Activated CD4-positive, alpha-beta T cell treated with anti-CD3 and anti-CD28 coated beads, Interleukin-2, amount 10 ng/mL, durations not matched to agents 7 days and 5 days (primary cell): ENCODE measurements at places on chromosomes 16 and 17.

- DNase-seq, result no peak
Observed at GRCh38 chr17:50837286-50837979, 2.0 kb downstream of the WFIKKN2 start.

- no peak for DNase-seq
Observed at GRCh38 chr17:48250949-48251348, 143.4 kb downstream of the SNX11 start.

DNA sequence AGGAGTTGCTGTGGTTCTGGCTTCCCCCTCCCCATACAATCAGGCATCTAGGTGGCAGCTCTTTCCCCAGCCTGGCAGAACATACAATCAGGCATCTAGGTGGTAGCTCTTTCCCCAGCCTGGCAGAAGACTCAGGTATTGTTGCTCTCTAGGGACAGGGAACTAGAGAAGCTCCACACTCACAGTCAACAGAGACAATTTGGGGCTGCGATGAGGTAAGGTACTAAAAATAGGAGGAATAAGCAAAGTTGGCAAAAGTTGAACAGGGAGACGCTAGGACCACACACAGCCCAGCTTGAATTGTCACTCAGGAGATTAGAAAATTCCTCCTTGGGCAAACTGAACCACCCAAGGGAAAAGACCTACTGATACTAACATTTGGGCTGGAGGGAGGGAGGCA lies 315.5 kb upstream of the CDH5 start:
- no peak for DNase-seq

DNA sequence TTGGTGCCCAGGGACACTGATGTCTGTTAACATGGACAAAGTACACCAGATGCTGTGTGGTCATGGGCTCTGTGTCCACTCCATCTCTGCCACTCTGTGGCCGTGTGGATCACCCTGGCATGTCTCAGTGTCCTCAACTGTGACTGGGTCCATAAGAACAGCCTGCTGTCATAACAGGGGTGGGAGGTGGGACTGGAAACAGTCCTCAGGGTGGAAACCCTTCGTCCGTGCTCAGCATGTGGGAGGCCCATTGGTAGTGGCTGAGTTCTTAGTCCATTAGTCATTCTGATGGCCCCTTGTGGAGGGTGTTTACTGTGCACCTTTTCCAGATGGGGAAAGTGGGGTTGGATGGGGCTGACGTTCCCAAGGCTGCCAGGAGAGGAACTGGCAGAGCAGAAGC lies 12.8 kb downstream of the FLYWCH2 start:
- no peak for DNase-seq

DNA sequence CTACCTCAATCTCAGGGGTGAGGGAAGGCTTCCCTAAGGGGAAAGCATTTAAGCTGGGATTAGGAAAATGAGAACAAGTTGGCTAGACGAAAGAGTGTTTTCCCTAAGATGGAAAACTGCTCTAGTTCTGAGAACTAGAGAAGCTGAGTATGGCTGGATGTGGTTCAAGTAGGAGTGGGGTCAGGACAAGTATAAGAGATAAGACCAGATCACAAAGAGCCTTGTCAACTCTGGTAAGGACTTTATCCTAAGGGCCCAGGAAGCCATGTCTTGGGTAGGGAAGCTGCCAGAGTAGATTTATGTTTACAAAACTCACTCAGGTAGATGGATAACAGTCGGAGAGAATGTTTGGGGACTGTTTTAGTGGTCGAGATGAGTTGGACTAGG lies 1.7 kb downstream of the ANKS4B start:
- DNase-seq, result no peak

GRCh38 chr16:27907457-27907972 lies 156.0 kb downstream of the GSG1L start:
- no peak for DNase-seq

DNA sequence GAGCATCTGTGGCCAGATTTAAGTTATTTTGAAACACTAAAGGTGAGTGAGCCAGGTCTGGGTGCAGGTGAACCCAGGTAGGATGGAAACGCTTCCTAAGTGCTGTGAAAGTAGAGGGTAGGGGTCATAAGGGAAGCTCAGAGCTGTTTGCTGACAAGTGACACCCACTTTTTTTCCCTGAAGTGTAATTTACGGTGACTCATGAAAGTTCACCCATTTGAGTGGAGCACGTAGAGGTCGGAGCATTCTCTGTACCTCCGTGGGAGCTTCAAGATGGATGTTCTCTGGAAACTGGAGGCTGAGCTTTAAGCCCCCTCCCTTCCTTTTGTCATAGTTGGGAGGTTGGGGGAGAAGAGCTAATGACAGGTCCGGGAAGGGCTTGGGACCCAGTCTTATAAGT lies 44.3 kb downstream of the MPRIP start:
- no peak for DNase-seq

GRCh38 chr17:66548158-66548557 lies 245.7 kb downstream of the PRKCA start:
- peak; percentile 43 for DNase-seq

DNA sequence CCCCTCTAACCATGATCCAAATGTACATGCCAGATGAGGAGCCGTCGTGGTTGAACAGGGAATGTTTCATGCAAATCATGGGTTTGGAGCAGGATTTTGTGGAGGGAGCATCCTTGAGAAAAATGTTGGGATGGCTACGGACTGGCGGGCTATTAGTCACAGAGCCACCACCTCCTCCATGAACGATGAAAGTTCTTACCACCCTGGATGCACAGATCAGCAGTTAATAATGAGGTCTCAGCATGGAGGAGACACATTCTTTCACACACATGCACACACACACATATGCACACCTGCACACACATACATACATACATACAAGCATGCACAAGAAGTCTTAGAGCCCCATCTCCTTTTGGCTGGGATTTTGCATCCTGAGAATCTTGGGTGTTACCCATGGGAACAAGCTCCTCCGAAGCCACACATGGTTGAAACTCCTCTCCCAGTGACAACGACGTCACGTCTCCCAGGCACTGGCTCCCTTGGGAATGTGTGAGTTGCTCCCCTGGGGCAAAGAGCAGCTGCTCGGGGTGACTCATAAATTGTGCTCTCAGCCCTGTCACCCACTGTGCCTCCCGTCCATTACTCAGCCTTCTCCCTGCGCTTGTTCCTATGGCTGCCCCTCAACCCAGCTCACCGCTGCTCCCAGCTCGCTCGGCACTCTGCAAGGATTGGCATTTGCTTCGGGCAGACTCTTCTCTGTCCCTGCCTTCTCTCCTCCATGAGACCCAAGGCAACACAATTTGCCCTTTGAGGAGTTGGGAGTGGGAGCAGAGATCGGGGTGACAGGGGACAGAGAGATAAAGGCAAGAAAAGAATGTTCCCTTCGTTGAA lies 344.6 kb downstream of the SOX9 start:
- DNase-seq, result no peak

GRCh38 chr16:58148526-58148925 lies 19.3 kb upstream of the CFAP20 start:
- DNase-seq, result no peak

GRCh38 chr16:73846356-73846755 lies 450.3 kb upstream of the PSMD7 start:
- DNase-seq, result no peak
